ENCODE measurements at places on chromosomes 7 and 10. TPM values are rescaled to one million over a fixed set of nuclear protein-coding genes. Genes with fewer than 3 reads are reported as not detected.

DNA sequence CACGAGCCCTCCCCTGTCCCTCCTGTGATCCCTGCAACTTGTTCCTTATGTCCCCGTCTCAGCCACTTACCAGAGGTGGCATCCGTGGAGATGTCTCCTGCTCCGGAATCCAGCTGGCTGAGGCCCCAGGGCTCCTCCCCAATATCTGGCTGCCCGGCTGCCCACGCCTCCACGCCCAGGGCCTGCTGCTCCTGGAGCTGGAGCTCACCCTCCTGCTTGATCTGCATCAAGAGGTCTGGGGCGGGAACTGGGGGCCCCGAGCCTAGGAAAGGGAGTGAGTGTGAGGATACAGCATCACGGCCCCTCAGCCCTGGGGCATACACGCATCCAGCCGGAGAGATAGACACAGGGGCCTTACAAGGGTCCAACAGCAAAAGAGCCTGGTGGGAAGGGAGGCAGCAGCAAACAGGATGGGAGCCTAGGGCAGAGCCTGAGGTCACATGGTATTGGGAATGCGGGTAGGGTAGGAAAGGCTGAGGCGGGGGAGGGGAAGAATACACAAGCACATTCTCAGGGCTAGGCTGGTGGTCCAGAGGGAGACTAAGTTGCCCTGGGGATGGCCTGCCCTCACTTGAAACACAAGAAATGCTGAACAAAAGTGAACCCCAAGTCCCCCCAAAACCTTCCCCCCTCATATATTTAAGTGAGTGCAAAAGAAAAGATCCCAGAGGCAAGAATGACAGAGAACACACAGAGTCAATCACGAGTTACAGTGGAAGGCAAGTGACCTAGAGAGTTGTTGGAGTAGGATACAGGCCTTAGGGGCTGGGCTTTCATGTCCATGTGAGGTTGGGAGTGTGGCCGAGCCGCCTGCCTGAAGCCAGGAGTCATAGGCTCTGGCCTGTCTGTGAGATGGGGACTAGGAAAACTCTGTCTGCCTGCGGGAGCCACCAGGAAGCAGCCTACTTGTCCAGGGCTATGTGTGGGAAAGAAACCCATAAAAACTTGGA is 16.9 kb upstream of the ZNF777 start:
- no peak for DNase-seq

DNA sequence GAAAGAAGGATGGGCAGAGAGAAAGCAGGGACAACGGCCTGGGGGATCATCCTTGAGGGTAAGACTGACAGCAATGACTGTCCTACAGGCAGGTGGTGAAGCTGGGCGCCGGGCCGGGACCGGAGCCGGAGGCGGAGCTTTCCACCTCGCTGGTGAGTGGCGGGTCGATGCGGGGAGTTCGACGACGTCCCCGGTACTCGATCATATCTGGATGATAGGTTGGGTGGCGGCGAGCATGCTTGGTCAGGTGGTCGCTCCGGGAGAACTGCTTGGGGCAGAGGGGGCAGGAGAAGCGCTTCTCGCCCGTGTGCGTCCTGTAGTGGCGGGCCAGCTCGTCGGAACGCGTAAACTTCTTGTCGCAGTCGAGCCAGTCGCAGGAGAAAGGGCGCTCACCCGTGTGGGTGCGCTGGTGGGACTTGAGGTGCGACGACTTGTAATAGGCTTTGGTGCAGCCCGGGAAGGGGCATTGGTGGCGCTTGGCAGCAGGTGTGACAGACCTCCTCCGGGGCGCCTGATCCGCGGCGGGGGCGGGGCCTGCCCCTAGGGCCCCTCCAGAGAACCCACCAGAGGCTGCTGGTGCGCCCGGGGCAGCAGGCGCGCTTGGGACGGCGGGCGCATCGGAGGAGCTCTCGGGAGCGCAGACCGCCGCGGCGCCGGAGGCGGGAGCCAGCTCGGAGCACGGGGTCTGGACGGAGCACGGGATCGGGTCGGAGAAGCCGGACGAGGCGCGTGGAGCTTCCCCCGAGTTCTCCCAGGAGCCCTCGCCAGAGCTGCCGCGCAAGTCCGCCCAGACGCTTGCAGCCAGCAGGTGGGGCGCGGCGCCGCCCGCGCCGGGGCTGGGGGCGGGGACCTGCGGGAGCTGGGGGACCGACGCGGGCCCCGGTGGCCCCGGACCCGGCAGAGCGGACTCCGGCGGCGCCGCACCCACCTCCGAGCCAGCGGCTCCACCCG is 752 bp downstream of the KLF14 start:
- peak; percentile 10 for DNase-seq

- no peak for DNase-seq
Measured at GRCh38 chr10:97331153-97331703, 3.3 kb downstream of the FRAT2 start.

Gene WNT16
- not detected for total RNA-seq

DNA sequence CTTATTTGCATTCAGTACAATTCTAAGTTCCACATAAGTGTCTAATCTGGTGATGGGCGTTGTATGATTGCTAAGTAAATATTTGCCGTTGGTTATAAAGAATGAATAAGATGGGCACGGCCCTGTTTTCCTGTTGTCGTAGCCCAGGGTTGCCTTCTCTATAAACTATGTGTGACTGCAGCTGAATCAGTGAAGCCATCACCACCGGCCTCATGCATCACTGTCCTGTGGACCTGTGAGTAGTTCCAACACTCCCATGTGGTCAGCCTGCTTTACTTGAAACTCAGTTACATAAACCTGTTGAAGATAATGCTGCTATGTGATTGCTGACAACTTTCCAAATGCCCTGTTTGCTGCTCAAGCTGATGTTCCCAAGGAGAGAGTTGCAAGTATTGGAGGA is 21.6 kb upstream of the KLF6 start:
- no peak for DNase-seq

GRCh38 chr7:11130012-11130411 is 156.3 kb downstream of the PHF14 start:
- no peak for DNase-seq

DNA sequence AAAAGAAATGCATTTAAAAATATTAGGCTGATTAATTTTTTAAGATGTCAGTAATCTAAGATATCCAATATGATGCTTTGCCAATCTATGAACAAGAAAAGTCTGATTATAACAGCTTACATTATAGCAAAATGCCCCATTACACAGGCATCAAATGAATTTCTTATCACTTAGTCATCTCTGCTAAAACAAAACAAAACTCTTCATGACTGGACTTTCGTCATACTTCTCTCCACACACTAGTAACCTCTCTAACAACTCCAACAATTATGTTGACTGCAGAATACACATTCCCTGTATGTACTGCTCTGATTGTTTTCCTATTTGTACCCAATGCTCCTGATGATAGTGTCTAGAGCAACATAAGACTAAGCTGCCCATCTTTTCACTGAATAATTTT is 3.8 kb upstream of the MKI67 start:
- no peak for DNase-seq
